Esophagus (tissue), 2 donors: ENCODE measurements at places on chromosomes 3 and 15. TPM values are rescaled to one million over a fixed set of nuclear protein-coding genes. Genes with fewer than 3 reads are reported as not detected.

Gene PRTG
- 0.02 TPM for polyA plus RNA-seq

Gene CIP2A
- 2.6 TPM for polyA plus RNA-seq

Gene LPCAT4
- polyA plus RNA-seq, result 45.6 TPM

Gene ST3GAL6
- polyA plus RNA-seq, result 4.6 TPM

Gene GRM2
- polyA plus RNA-seq, result 0.14 TPM

Gene RASGRF1
- polyA plus RNA-seq, result 0.02 TPM

Gene TM4SF4
- polyA plus RNA-seq, result 0.12 TPM

Gene RTP4
- polyA plus RNA-seq, result 0.90 TPM

Gene CADPS
- 0.09 TPM for polyA plus RNA-seq

Gene SLC28A2
- not detected for polyA plus RNA-seq

Gene MCTP2
- 2.4 TPM for polyA plus RNA-seq

Gene PLSCR5
- not detected for polyA plus RNA-seq
